ENCODE measurements at places on chromosomes 12 and 14. TPM values are rescaled to one million over a fixed set of nuclear protein-coding genes. Genes with fewer than 3 reads are reported as not detected.

- DNase-seq, result no peak
- no peak overlapping the region for H3K4me3 ChIP-seq
- H3K27me3 ChIP-seq, result no peaks in the 10 kb centered on the region
- H3K36me3 ChIP-seq, result no peaks in the 10 kb centered on the region
Measured at GRCh38 chr14:37019488-37019887, 152.9 kb downstream of the SLC25A21 start.

GRCh38 chr12:44817687-44818086, 58.4 kb downstream of the NELL2 start:
- no peaks in the 10 kb centered on the region for H3K27me3 ChIP-seq
- no peak overlapping the region for H3K4me3 ChIP-seq
- H3K4me1 ChIP-seq, result no peaks in the 10 kb centered on the region
- DNase-seq, result no peak
- no peaks in the 10 kb centered on the region for H3K36me3 ChIP-seq

DNA sequence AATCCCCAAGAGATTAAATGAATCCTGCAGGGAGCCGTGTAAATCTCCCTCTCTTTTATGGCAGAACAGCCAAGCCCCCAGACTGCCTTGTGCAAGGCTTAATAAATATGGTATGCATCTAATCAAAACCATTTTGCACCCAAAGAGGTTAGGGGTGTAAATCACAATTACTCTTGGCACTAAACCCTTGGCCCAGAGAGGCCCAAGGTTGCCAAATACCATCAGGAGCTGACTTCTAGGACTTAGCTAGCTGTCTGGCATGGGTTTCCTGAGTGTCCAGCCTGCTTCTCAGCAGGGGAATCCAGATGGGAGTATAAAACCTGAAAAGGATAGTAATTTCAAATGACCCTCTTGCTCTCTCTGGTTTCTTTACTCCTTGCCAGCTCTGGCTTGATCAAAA, 610.4 kb downstream of the MED13L start:
- H3K4me1 ChIP-seq, result no peaks in the 10 kb centered on the region
- H3K27ac ChIP-seq, result no peak overlapping the region
- no peak for DNase-seq
- H3K36me3 ChIP-seq, result no peaks in the 10 kb centered on the region
- no peaks in the 10 kb centered on the region for H3K27me3 ChIP-seq
- no peak overlapping the region for H3K4me3 ChIP-seq

- H3K4me1 ChIP-seq, result no peaks in the 10 kb centered on the region
- H3K27me3 ChIP-seq, result no peaks in the 10 kb centered on the region
- H3K27ac ChIP-seq, result no peak overlapping the region
- no peaks in the 10 kb centered on the region for H3K36me3 ChIP-seq
Measured at GRCh38 chr12:50862316-50862715, 19.6 kb downstream of the TMPRSS12 start.

The MANSC4 gene
- not detected for total RNA-seq

Data from upper lobe of right lung (tissue), 1 donor.